Dermis blood vessel endothelial cell (primary cell): ENCODE measurements at places on chromosomes 4 and X.

DNA sequence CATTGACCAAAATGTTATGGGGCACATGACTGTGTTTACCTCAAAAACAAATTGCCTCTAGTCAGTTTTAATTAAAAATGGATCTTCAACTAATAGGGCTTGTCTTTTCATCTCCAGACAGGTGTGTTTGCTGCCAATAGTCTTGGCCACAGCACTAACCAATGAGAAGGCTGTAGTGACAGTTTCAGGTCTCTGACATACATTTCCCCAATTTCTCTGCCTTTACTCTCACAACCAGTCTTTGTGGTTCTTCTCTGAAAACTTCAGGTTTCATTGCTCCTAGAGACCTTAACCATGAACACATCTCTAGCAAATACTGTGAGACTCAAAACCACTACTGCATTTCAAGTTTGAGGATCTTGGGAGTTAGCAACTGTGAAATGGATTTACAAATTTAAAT lies 3.5 kb upstream of the EDNRA start:
- no peak for DNase-seq

DNA sequence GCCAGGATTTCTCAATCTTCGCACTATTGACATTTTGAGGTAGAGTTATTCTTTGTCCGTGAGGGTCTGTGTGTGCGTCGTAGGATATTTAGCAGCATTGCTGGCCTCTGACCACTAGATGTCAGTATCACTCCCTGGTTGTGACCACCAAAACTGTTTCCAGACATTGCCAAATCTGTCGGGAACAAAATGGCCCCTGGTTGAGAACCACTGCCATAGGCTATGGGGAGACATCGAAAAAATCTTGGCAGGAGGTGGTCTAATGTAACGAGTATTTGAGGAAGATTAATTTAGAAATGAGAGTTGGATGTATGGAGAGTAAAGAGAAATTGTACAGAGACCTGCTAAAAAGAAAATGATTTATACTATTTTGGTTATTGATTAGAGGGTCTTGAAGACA lies 108.4 kb downstream of the DOCK11 start:
- DNase-seq: peak; percentile 71

DNA sequence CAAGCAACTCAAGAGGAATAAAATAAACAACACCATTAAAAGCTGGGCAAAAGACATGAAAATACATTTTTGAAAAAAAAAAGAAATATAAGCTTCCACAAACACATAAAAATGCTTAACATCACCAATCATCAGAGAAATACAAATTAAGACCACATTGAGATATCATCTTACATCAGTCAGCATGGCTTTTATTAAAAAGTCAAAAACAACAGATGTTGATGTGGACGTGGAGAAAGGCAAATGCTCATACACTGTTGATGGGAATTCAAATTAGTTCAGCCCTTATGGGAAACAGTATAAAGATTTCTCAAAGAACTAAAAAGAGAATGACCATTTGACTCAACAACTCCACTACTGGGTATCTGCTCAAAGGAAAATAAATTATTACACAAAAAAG lies 59.6 kb downstream of the STK32B start:
- DNase-seq: no peak

DNA sequence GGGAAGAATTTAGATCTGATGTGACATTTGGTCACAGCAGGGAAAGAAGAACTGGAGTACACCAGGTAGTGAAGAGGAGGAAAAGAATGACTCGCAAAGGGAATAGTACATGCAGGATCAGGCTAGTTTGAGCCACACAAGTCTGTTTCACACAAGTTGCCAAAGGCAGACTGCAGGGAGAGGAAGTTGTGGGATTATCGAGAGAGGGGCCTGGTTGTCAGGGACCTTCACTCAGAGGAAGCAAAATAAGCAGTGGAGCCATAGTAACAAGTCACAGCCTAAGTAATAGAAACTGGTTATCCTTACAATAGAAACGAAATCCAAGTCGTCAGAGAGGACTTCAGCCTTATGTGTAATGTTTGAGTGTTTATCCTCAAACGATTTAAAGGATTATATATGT lies 316.7 kb upstream of the HTR2C start:
- DNase-seq: no peak
